AG08395 (cell line): ENCODE measurements at places on chromosomes 1 and 21.
A peak's percentile ranks its signal among the peaks of the same experiment; 100 is the strongest.

- DNase-seq: no peak
These were observed 4.2 kb downstream of the MANEAL start for GRCh38 chr1:37797750-37798345.

DNA sequence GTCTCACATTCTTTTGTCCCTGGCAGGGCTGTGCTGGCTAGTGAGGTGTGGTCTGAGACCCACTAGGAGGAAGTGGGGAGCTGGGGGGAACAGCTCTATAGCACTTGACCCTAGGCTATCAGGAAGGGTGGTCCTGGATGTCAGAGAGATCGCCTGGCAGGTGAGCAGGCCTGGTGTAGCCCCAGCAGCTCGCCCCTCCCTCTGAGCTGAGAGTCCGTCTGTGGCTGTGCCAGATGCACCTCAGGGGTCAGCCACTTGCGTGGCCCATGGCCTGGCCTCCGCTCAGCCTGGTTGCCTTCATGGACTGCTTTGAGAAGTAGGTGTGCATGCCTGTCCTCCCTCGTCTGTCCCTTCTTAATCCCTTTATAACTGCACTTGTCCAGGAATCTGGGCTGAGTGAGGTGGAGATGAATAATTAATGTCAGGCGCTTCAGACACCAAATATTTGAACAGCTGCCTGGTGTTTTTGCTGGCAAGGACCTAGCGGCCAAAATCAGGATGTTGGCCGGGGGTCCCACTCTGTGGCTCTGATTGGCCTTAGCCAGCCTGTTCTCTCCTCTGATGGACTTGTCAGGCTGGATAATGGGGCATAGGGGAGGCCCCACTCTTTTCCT is 30.5 kb downstream of the TMEM53 start:
- no peak for DNase-seq

DNA sequence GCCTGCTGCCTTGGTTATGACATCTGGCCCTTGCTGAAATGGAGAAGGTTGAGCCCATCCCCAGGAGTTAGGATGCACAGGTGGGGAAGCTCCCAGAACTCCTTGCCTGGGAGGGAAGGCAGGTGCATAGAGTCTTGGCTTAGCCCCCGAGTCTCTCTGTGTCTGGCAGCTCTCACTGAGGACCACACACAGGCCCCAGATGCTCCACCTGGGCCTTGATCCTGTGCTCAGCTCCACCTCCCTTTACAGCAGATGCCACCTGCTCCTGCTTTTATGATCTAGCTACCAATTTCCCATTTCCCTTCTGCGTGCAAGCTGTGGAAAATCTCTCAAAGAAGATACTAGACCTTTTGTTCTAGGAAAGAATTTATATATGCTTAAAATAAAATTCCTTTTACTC is 28.8 kb upstream of the KCNJ6 start:
- no peak for DNase-seq

DNA sequence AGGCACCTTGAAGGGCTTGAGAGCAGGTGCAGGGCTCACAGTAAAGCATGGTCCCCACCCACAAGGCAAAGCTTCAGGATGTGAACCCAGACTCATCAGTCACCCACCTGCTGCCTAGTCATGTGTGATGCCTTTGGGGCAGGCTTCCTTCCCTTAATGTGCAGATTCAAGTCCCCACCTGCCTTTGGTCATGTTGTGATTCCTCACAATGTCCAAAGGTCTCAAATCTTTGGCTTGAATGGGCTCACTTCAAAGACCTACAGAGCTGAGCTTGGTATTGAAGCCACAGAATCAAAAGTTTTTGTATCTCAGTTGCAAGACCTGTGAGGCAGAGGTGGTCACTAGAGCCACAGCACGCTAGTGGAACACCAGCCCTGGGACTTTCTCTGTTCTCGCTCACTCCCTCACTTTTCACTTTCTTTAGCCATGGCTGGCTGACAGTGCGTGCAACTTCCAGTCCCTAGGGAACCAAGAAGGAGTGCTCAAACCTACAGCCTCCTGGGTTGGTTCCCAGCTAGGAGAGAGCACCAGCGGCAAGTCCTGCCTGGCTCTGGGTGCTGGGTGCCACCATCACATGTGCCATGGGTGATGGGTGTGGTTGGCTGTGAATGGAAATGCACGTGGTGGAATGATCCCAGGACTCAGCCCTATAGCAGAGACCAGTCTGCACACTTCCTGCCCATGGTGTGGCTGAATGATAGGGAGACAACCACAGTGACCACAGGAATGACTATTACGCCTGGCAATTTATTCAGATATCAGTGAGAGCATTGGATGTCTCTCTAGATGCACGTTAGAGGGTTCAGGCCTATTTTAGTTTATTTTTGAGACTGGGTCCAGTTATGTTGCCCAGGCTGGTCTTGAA is 26.4 kb upstream of the CLIC6 start:
- peak; percentile 58 for DNase-seq

GRCh38 chr1:111483876-111484275 is 10.1 kb downstream of the C1orf162 start:
- DNase-seq: no peak
